ENCODE measurements at places on chromosomes 12 and 14.

- no peak for DNase-seq
These were observed 151.4 kb upstream of the SSTR1 start for GRCh38 chr14:38056270-38056669.

DNA sequence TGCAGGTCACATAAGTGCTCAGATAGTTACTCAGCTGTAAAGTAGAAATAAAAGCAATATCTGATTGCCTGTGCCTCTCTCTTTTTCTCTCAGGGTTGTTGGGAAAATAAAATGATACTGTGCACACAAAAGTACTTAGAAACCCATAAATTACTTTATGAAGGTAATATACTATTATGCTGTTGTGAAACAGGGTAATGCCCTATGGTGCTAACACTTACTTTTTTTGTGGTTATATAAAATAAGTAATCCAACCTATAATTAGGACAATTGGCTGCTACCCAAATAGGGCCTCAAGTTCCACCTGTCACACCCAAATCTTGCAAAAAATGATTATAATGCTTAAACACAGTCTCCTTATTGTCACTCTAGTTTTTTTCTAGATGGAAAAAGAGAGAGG is 50.6 kb downstream of the DAAM1 start:
- no peak for DNase-seq

DNA sequence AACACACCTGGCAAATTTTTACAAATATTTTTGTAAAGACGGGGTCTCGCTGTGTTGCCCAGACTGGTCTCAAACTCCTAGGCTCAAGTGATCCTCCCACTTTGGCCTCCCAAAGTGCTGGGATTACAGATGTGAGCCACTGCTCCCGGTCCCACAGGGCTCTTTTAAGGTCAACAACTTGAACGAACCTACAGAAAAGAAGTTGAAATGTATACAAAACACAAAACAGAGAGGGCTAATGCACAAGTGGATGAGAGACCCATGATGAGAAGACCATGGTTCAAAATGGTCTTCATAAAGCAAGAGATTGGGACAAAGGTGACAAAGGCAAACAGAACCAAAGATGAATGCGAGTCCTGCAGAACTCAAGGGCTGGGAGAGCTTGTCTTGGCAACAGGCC is 91.4 kb downstream of the CALM1 start:
- DNase-seq: no peak

GRCh38 chr14:74954232-74954946 is 1.0 kb downstream of the PGF start:
- DNase-seq: no peak

GRCh38 chr12:53102883-53103807 is at the start of gene SOAT2:
Gene SOAT2, plus strand, starts transcription at chr12:53103486. Its CDS starts 92 bp downstream, at chr12:53103578.
- DNase-seq: no peak

- no peak for DNase-seq
These were observed 51.7 kb upstream of the CFL2 start for GRCh38 chr14:34766060-34766459.

- no peak for DNase-seq
These were observed 22.2 kb downstream of the PPTC7 start for GRCh38 chr12:110560946-110561345.

DNA sequence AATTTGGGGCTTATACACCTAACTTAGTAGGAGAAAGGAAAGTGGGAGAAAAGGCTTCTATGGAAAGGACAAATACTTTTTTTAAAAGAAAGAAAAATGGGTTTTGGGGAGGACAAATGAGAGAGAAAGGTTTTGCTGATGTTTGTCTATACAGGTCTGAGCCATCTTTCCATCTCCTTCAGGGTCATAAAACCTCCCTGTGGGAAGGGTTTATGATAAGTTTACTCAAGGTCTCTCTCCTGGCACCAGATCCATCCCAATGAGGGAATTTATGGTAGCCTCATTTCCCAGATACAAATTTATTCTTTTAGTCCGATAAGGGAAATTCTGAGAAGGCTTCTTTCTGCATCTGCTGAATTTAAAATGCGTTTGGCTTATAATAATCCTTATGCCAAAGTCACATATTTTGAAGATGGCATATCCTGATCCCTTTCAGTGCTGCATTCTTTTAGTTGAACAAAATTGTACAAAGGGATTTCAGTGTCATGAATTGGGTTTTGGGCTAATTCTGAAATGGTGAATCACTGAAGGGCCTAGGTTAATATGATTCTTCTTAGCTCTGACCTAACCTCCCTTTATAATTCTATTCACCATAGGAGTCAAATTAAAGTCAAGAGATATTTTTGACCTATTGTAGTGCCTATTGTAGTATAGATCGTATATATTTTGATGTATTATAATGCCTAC is 173.5 kb upstream of the DYRK2 start:
- DNase-seq: no peak

GRCh38 chr12:3098436-3098835 is 21.3 kb downstream of the TSPAN9 start:
- no peak for DNase-seq

GRCh38 chr12:93918262-93918661 is 230.1 kb upstream of the PLXNC1 start:
- DNase-seq: no peak

- no peak for DNase-seq
These were observed 96.0 kb downstream of the CAND1 start for GRCh38 chr12:67365131-67365530.

GRCh38 chr12:122867691-122868461 is 28.0 kb downstream of the VPS37B start:
- DNase-seq: no peak

GRCh38 chr14:102620413-102620812 is 28.0 kb downstream of the RCOR1 start:
- DNase-seq: no peak

GRCh38 chr14:36863271-36863670 is 201.6 kb downstream of the PAX9 start:
- no peak for DNase-seq

DNA sequence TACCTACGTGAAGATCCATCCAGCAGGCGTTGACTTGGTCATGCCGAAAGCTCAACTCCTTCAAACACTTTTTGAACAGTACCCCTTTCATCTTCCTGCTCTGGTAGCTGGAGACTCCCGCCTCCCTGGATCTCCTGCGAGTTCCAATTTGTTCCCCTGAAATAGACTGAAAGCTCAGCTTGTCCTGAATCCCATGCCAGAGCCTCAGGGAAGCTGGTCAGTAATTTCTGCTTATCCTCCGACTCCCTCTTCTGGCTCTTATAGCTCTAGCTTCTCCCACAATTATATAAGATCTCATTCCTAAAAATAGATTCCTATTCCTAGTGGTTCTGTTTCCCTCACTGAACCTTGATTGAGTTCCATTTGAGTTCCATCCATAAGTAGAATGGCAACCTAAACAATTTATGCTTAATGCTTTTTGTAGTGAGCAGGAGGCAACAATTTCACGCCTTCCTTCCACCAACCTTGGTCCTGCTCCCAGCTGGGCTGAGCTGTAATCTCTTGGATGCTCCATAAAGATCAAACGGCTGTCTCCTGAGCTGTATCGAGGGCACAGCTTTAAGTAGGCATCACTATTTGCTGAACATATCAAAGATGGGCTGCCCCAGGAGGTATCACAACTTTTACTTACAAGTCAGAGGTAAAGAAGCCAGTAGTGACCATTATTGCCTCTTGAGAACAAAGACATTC is 8.0 kb upstream of the TMEM132C start:
- no peak for DNase-seq

DNA sequence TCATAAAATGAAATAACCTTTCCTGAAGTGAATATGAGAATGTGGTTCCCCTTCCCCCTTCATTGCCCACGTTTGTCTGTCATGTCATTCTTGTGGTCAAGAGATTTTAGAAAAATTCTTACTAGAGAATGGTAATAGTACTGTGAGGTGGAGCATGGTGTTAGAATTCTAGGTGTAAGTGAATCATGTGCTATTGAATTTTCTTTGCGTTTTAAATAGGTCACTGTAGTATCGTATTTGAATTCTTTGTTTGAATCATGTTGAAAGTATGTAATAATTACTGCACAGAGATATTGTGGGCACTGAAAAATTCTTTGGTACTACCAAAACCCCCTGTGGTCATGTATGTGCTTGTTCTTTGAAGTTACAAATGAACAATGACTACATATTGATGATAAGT is 49.9 kb downstream of the FUT8 start:
- no peak for DNase-seq
